ENCODE measurements at places on chromosomes 13 and 19.

- DNase-seq = peak; percentile 56
Observed at GRCh38 chr19:18915639-18916038, 3.5 kb downstream of the COPE start.

GRCh38 chr19:50822661-50823208, 852 bp downstream of the KLK1 start:
- no peak for DNase-seq

GRCh38 chr19:49533551-49534488, 6.0 kb downstream of the RCN3 start:
- peak; percentile 58 for DNase-seq

DNA sequence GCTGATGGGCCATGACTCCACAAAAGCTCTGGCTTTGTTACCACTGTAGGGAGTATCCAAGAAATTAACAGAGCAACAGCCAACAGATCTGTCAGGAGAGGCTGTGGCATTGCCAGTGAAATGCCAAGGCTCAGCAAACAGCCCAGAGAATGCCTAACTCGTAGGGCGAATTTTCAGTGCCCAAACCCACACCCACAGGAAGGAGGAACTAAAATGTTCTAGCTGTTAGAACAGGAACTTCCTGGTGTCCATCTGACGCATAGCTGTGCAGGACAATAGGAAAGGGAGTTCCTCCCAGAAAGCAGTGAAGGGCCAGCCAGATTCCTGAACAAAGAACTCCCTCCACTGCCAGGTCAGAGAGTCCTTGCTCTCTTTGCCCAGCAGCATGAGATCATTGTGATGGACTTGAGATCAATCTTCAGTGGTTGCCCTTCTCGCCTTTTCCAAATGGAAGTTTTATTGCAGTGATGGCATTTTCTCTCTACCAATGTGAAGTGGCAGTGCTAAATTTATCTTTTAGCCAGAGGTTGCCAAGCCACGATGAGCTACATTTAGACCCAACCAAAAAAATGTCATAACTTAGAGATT, 224.2 kb upstream of the STARD13 start:
- peak; percentile 90 for DNase-seq

DNA sequence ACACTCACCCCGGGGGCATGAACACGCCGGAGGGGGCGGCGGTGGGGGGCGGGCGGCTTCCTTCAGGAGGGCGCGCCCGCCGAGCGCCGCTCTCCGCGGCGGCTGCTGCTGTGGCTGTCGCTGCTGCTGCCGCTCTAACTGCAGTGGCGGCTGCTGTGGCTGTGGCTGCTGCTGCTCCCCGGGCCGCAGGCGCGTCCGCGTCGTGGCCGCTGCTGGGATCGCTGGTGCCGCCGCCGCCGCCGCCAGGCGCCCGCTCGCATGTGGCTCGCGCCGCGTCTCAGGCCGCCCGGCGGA, at the start of gene BBC3:
Gene BBC3, minus strand, starts transcription at position 279 of the 294 bp plus-strand sequence. CDS start 2,768 bp downstream, outside the sequence.
- no peak for DNase-seq

DNA sequence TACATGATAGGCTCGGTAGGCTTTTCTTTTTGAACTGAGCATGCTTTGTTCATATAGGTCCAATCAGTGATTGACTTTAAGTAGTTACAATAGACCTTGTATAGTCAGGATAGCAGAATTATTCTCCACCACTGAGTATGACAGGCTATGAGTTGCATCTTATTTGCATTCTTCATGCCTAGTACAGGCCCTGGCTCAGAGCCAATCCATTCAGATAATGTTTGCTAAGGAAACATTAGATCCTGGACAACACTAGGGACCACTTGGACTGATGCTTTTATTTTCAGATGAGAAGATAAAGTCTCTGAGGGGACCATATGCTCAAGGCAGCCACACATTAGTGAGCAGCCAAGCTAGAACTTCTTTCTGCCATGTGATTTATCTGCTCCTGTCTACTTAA, 133.9 kb downstream of the KL start:
- DNase-seq = peak; percentile 60

GRCh38 chr13:23612182-23612581, 42.0 kb downstream of the TNFRSF19 start:
- DNase-seq = no peak

DNA sequence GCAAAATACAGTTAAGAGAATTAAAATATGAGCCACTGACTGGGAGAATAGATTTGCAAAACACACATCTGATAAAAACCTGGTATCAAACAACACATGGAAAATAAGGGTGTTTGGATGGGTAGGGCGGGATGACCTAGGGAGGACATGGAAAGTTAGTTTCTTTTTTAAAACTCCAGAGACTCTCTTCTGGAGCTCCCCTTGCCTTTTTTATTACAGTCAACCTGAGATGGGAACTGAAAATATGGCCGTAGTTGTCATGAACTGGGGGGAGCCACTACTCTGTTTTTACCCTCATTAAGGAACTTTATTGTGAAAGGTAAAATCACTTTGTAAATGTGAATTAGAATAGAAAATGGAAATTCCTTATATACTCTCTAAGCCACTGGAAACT, 113.0 kb downstream of the ATP11A start:
- no peak for DNase-seq

All from fibroblast of pulmonary artery (primary cell).